ENCODE measurements at places on chromosomes 2 and 18. TPM values are rescaled to one million over a fixed set of nuclear protein-coding genes. Genes with fewer than 3 reads are reported as not detected.
A peak's percentile ranks its signal among the peaks of the same experiment; 100 is the strongest.

GRCh38 chr2:33458248-33458819, 18.1 kb upstream of the RASGRP3 start:
- H3K27me3 ChIP-seq, result peaks cover 4% of the 10 kb centered on the region
- no peak for DNase-seq
- H3K4me3 ChIP-seq, result no peak overlapping the region

DNA sequence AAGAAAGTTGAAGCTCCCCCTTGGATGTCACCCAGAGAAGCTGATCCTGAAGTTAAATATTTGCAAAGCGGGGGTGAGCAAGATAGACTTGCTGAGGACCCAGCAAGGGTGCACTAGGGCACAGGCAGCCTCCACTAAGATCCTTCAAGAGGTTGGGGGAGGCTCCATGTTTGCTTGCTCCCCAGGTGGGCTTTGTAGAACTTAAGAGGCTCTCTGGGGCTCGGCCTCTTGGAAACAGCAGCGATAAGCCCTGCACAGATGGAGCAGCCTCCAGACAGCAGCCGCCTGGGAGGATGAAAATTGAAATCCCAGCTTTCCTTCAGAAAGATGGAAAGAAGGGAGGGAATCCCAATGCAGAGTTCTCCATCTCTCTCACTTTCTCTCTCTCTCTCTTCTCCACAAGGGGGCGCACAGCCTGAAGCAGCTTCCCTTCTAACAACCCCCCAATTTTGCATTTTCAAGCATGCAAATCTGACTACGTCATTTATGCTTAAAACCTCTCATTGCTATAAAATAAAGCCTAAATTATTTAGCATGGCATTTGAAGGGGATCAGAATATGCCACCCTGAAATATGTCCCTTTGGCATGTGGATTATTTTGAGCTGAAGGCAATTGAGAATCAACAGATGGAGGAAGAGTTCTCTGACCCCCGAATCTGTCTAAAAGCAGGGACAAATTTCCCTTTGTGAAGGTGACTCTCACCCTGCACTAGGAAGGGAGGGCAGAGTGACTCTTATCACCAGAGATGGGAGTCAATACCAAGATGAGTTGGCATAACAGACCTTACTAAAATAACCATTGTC, 185.7 kb upstream of the KLHL29 start:
- no peaks in the 10 kb centered on the region for H3K4me1 ChIP-seq
- no peak overlapping the region for H3K27ac ChIP-seq
- DNase-seq, result peak; percentile 1
- H3K36me3 ChIP-seq, result peaks cover 1% of the 10 kb centered on the region

- H3K27ac ChIP-seq, result no peak overlapping the region
- DNase-seq, result no peak
- H3K4me1 ChIP-seq, result peaks cover 16% of the 10 kb centered on the region
- H3K4me3 ChIP-seq, result no peak overlapping the region
- peaks cover 25% of the 10 kb centered on the region for H3K36me3 ChIP-seq
Observed at GRCh38 chr18:10536280-10536679, 10.5 kb downstream of the NAPG start.

DNA sequence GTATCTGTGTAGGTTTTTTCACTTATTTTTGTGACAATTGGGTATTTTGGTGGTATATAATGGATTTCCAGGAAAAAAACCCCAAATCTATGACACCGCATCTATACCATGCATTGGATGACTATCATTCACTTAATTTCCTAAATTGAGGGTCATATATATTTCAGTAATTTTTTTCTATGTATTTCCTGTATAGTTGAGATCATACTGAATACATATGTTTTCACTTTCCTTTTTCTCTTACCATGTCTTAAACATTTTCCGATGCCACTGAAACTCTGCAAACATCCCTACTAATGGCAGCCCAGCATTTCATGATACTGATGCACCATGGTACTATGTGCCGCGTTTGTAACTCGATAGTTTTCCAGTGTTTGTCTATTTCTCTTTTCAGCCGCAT, 40.4 kb downstream of the CDKL4 start:
- DNase-seq, result no peak
- no peak overlapping the region for H3K4me3 ChIP-seq
- H3K27ac ChIP-seq, result no peak overlapping the region
- H3K4me1 ChIP-seq, result peaks cover 18% of the 10 kb centered on the region

POTEI gene
- not detected for total RNA-seq

YES1 gene
- total RNA-seq, result 32.2 TPM

KYNU gene
- total RNA-seq, result 0.20 TPM

Data from activated naive CD8-positive, alpha-beta T cell treated with anti-CD3 and anti-CD28 coated beads for 36 hours (primary cell).